ENCODE measurements at places on chromosomes 4 and X.

- no peak for DNase-seq
These were observed 70.7 kb downstream of the SUPT20HL2 start for GRCh38 chrX:24243188-24243587.

- DNase-seq, result no peak
These were observed 237.8 kb upstream of the ANXA3 start for GRCh38 chr4:78313754-78314120.

DNA sequence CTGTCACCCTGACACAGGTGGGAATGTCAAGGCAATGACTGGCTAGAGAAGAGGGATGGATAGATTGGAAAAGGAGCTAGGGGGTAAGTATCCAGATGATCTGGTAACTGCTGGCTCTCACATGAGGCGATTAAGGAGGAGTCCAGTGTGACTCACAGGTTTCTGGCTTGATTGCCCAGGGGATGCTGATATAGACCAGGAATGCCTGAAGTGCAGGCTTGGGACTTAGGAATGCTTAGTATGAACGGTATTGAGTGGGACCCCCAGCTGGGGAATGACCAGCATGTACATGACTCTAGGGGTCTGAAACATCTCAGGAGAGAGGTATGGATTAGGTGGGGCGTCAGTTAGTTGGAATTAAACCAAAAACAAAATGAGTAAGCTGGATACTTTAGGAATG, 65.8 kb upstream of the PRPS1 start:
- DNase-seq, result no peak

GRCh38 chr4:10677796-10678497, 6.6 kb downstream of the CLNK start:
- no peak for DNase-seq

GRCh38 chrX:1902901-1903235, 288.0 kb downstream of the ASMT start:
- no peak for DNase-seq

DNA sequence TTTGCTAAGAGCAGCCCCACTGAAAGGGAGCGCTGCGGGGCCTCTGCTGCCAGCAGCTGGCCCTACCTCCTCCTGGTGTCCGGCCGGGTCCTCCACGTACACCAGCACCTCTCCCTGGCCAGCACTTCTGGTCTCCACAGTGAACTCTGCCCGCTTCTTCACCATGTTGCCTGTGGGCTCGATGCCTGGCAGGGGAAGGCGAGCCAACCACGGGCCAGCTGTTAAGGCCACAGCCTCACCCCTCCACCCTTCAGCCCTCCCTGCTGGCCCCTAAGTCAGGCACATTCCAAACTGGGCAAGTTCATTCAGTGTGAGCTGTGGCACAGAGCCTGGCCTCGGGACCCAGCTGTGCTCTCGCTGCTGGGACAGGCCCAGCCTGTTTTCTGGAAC, 7.8 kb downstream of the FLNA start:
- no peak for DNase-seq

DNA sequence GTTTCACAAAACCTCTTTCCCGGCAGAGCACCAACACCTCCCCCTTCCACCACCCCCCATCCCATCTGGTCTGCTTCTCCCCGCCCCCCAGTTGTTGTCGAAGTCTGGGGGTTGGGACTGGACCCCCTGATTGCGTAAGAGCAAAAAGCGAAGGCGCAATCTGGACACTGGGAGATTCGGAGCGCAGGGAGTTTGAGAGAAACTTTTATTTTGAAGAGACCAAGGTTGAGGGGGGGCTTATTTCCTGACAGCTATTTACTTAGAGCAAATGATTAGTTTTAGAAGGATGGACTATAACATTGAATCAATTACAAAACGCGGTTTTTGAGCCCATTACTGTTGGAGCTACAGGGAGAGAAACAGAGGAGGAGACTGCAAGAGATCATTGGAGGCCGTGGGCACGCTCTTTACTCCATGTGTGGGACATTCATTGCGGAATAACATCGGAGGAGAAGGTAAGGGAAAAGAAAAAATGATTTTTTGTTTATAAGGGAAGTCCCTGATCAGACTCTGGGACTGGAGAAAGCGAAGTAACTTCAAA, at the start of gene PDGFRA:
TSS of gene PDGFRA (plus strand) at position 333 of the 541 bp plus-strand sequence. CDS start 29,476 bp downstream, outside the sequence.
- no peak for DNase-seq

- no peak for DNase-seq
These were observed 614.6 kb downstream of the PCDH19 start for GRCh38 chrX:99795495-99795894.

DNA sequence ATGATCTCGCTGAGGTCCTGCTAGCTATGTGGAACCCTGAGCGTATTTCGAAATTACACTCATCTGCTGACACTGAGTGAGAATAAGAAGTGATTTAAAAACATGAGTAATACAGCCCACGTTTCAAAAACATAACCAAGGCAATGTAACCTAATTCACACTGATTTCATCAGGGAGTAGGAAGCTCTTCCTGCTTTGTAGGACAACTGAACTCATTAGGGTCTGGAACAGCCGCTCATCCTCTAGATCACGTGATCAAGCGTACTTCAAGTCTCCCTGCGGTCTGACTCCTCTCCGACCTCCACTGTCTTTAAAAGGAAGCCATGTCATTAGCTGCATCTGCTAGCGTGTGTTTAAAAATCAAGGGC, 138.0 kb downstream of the NSUN7 start:
- DNase-seq, result no peak

DNA sequence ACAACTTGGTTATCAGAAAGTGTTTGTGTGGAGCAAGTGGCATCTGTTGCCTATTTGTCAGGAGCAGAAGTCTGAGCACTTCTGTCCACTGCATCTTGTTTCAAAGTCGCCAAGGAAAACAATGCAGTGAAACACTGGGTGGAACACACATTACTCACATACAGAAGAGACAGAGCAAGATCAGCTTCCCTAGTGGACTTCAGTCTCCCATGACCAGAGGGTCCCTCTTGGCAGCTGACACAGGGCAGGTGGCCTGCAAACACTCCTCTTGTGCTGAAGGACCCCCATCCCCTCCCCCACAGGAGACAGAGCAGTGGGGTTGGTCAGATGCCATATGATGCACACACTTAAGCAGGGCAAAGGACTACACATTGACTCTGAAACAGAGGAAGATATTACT, 3.6 kb upstream of the BBS12 start:
- no peak for DNase-seq

- DNase-seq, result no peak
These were observed 127.6 kb upstream of the HHIP start for GRCh38 chr4:144518181-144518895.

DNA sequence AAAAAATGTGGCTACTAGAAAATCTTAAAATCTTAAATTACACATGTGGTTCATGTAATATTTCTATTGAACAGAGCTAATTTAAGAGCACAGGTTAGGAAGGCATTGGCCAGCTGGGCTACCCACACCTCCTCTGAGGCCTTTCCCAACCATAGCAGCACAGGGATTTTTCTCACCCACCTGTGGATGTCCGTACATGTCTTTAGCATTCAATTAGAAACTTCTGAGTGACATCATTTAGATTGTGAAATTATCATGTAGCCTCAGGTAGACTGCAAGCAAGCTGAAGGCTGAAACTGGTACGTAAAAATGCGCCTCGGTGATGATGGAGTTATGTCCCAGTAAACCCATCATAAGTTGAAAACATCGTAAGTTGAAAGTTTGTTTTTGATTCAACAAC, 31.2 kb downstream of the SCARB2 start:
- DNase-seq, result no peak

DNA sequence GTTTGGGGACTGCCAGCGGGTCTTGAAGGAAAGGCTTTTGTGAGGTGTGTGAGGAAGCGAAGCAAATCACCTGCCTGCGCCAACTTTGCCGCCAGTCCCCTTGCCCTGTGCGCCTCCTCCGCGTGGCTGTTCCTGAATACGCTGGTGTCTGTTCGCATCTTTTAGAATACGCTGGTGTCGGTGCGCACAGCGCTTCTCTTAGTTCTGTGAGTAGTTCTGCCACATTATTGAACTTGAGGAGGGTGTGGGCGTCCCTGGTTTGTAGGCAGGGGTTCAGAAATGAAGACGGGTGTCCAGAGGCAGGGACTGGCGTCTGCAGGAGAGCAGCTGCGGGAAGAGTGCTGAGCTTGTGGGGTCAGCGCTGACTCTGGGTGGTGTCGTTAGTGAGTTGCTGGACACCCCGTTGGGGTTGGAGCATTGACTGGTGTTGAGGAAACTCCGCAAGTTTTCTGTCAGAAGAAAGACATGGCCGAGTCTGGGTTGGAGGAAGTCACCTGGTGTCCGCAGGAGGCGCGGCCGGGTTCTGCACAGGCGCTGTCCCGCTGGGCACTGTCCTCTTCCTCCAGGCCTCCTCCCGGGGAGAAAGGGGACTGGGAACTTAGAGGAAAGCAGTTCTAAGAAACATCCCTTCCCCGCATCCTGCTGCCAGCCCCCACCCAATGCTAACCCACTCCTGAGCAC, 930 bp downstream of the ZNF718 start:
- DNase-seq, result peak; percentile 43

- no peak for DNase-seq
These were observed 94.9 kb upstream of the MSX1 start for GRCh38 chr4:4764558-4764905.

GRCh38 chr4:5447755-5448154, 260.6 kb downstream of the EVC2 start:
- DNase-seq, result no peak

DNA sequence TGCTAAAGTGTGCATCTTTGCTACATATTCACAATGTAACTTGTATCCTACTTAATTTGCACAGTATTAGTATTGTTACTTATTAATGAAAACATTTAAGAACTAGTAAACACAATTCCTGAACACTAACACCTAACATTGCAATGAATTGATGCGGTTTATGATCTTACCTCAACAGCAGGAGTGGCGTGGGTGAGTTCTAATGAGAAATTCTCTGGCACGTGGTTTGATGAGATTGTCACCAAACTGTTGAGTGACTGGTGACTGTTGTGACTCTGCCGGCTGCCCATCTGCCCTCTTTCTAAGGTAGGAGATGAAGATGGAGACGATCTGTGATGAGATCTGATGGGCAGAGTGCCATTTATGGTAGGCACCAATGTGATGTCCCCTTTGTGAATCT, 2.9 kb downstream of the PCDH18 start:
- DNase-seq, result no peak

GRCh38 chrX:20668550-20668949, 401.8 kb upstream of the RPS6KA3 start:
- no peak for DNase-seq

- DNase-seq, result no peak
These were observed 19.2 kb downstream of the GABRQ start for GRCh38 chrX:152656890-152657289.

DNA sequence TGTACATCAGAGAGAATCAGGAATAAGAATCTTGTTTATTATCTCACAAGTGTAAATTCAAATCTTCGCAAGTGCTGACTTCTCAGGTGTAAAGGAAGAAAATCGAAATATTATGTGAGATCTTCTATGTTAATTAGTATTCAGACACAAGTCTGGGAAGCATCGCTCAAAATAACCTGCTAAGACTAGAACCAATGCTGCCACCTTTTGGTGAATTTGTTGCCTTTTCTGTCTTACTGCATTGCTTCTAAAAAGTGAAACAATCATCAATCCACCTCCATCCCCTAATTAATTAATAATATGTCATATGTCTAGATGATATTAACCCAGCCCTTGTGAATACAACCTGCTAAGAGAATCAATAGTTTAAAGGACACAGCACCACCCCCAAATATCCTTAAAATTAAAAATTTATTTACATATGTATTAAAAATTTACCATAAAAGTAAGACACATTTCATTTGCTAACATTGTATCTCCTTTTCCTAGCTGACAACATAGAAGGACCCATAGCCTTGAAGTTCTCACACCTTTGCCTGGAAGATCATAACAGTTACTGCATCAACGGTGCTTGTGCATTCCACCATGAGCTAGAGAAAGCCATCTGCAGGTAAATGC, 3.5 kb downstream of the EPGN start:
- no peak for DNase-seq

- no peak for DNase-seq
These were observed 38.9 kb downstream of the FNIP2 start for GRCh38 chr4:158807691-158808090.

- DNase-seq, result no peak
These were observed 61.8 kb upstream of the SFRP2 start for GRCh38 chr4:153850533-153851280.

DNA sequence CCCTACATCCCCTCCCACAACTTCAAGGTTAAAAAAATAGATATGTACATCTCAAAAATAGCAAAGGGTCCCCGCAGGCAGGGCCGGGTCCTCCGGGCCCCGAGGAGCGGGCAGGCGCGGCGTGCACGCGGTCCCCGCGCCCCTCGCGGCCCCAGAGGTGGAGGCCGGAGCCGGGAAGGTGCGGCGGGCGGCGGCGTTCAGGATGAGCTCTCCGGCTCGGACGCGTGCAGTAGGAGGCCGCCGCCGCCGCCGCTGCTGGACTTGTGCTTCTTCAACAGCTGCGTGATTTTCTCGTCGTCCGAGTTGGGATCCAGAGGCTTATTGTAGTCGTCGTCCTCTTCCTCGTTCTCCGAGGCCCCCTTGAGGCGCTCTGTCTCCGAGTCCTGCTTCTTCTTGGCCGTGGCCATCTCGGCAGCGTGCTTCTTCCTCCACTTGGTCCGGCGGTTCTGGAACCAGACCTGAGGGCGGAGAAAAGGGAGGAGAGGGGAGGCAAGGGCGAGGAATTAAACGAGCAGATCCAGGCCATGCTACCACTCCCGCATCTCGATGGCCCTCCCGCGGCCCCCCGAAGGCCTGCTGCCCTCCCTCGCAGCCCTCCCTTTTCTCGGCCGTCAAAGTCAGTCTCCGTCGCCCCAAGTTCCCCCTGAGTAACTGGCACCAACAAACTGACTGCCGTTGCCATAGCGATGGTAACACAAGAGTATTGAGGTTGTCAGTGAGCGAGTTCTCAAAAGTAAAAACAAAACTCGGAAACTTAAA, 5.8 kb downstream of the NKX6-1 start:
- DNase-seq, result no peak

DNA sequence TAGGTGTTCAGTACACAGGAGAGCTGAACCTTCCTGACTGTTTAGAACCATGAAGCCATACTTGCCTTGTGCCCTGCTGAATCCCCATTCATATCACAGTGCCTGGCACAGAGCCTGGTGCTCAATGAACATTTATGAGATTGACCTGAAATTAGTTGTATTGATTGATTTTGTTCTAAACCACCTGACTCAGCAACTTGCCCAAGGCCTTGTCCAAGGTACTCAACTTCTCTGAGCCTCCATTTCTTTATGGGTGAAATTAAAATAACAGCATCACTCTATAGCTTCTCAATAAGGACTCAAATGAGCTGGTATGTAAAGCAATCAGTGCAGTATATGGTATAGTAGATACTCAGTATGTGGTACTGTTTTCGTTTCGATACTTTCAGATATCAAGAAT, 208.1 kb downstream of the SLC39A8 start:
- no peak for DNase-seq

GRCh38 chrX:118418811-118419251, 72.9 kb downstream of the WDR44 start:
- DNase-seq, result no peak

GRCh38 chr4:100269446-100269845, 79.2 kb upstream of the DDIT4L start:
- DNase-seq, result no peak

GRCh38 chr4:100838286-100838685, 320.5 kb upstream of the EMCN start:
- no peak for DNase-seq

- DNase-seq, result no peak
These were observed 16.0 kb upstream of the C4orf36 start for GRCh38 chr4:86908251-86908657.

GRCh38 chr4:108849611-108850168, 86.8 kb upstream of the ETNPPL start:
- no peak for DNase-seq
